ENCODE measurements at places on chromosomes 1 and 21. TPM values are rescaled to one million over a fixed set of nuclear protein-coding genes. Genes with fewer than 3 reads are reported as not detected.
A peak's percentile ranks its signal among the peaks of the same experiment; 100 is the strongest.

GRCh38 chr1:101820071-101820470, 176.7 kb downstream of the OLFM3 start:
- H3K36me3 ChIP-seq, result no peaks in the 10 kb centered on the region
- no peaks in the 10 kb centered on the region for H3K27me3 ChIP-seq
- no peak overlapping the region for H3K4me3 ChIP-seq
- no peaks in the 10 kb centered on the region for H3K4me1 ChIP-seq
- H3K27ac ChIP-seq, result no peak overlapping the region
- no peak for DNase-seq

DNA sequence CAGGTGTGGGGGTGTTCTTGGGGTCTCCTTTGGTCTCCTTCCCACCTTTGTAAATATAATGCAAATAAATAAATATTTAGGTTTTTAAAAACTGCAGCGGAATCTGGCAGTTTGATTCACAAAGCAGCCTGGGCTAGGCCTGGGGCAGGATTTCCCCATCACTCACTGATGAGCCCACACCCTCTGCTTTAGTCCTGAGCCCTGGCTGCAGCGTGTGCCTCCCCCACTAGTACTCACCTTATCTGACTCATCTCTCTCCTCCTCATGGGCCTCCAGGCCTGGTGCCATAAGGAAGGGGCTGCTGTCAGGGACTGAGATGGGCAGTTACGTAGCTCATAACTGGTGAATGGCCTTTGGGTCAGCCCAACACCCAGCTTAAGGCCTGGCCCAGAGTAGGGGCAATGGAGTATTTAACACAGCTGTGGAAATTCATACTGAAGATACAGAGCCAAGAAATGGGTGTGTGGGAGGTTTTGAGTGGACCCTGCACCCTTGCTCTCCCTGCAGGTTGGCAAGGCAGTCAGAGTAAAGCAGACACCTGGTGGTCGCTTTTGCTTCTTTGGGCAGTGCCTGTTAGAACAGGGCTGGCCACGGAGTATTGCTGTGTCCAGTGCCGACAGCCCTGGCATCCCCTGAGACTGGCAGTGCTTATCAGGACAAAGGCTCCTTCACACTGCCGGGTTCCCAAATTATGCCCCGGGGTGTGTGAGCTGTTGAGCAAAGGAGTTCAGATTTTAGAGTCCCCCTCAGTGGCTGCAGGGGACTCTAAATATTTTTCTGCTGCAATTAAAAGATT, 39.7 kb downstream of the AZIN2 start:
- no peak overlapping the region for H3K27ac ChIP-seq
- no peak for DNase-seq
- no peaks in the 10 kb centered on the region for H3K36me3 ChIP-seq
- no peaks in the 10 kb centered on the region for H3K4me1 ChIP-seq
- no peak overlapping the region for H3K4me3 ChIP-seq
- H3K27me3 ChIP-seq, result no peaks in the 10 kb centered on the region

Gene GRIK1
- total RNA-seq, result 0.05 TPM

GRCh38 chr21:37587635-37588177, 221.1 kb downstream of the DYRK1A start:
- H3K27me3 ChIP-seq, result no peaks in the 10 kb centered on the region
- no peak overlapping the region for H3K4me3 ChIP-seq
- no peaks in the 10 kb centered on the region for H3K4me1 ChIP-seq

DNA sequence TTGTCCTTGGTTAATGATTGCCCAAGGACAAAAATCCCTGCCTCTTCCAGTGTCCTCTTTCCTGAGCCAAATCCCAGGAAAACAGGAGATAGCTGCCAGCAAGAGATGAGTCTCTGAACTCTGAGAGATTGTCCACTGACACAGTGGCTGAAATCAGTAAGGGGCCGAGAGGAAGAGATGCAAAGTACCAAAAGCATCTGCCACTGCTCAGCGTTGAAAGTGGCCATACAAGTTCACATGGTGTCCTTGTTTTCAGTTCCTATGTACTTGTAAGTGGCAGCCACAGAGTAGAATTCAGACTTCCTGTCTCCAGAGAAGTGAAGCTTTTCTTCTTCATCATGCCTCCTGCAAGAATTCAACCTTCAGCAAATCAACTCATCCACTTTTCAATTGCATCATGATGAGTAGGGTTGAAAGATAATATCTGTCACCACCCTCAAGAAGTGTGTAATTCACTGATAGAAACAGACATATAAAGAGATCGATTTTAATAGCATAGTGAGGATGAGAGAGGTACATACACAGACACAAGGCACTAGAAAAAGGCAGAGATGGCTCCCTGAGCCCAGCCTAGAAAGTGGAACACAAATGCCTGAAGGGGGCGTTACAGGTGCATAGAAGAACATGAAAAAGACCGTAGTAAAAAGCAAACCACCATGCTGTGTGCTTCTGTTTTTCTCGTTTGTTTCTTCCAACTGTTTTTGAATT, 185.8 kb downstream of the MRPL39 start:
- H3K36me3 ChIP-seq, result no peaks in the 10 kb centered on the region
- no peaks in the 10 kb centered on the region for H3K27me3 ChIP-seq
- peak overlapping the region; percentile 46 for H3K27ac ChIP-seq
- H3K4me3 ChIP-seq, result no peak overlapping the region
